Activated T-cell treated with anti-CD3 and anti-CD28 coated beads, Interleukin-2, amount 50 U/mL, for 72 hours (primary cell): ENCODE measurements at places on chromosomes 5 and 9. TPM values are rescaled to one million over a fixed set of nuclear protein-coding genes. Genes with fewer than 3 reads are reported as not detected.

MZB1 gene
- 27.3 TPM for total RNA-seq

C1QTNF3 gene
- 5.1 TPM for total RNA-seq

TESK1 gene
- 45.5 TPM for total RNA-seq

ADAMTS13 gene
- total RNA-seq: 3.9 TPM

C5orf58 gene
- total RNA-seq: not detected

MAP1B gene
- 5.5 TPM for total RNA-seq

SOHLH1 gene
- total RNA-seq: not detected

FAXDC2 gene
- not detected for total RNA-seq

C5 gene
- 1.9 TPM for total RNA-seq
